ENCODE measurements at places on chromosomes 6 and 20. TPM values are rescaled to one million over a fixed set of nuclear protein-coding genes. Genes with fewer than 3 reads are reported as not detected.

GRCh38 chr6:127517693-127518092 lies 1.4 kb downstream of the MTCL3 start:
- no peak for DNase-seq

DNA sequence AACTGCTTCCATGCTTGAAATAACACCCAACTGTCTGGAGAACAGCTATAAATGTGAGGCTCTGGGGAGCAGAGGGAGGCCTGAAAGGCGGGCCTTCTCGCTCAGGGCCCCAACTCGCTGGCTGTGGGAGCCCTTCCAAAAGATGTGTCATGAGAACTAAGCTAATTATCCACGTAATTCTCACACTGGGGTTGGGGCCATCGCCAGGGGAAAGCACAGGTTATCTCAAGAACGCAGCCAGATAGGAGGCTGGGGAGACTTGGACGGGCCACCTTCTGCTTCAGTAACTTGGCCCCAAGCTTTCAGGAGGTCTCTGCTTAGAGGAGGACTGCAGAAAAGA lies 1.6 kb downstream of the PXDC1 start:
- DNase-seq, result peak; percentile 60

DNA sequence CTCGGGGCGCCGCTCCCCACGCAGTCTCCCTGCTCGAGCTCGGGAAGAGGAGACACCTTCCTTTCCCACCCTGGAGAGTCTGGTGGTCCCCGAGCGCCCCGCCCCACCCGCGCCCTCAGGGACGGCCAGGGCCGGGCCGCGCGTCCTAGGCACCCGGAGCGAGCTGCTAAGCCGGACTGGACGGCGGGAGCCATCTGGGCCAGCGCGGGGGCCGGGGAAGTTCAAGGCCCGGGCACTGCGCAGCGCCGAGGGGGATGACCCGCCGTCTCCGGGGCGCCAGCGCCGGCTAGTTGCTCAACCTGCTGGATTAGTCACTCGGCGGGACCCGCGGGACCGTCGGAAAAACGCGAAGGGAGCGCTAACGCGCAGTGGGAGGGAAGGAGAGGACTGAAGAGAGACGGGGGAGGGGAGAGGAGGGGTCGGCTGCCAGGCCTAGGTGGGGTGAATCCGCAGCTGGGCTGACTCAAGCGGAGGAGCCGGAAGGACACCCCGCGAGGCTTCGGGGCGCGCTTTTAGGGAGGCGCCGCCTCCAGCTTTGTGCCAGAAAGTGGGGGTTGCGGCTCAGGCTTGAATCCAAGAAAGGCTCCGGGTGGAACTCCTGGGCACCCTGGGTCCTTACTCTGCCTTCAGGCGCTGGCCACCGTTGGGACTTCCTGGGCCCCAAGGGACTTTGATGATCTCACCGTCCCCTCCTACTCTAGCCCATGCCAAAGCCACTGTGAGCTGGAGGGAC lies 75.7 kb upstream of the FOXP4 start:
- peak; percentile 68 for DNase-seq

- no peak for DNase-seq
These were observed 28.1 kb upstream of the BMP2 start for GRCh38 chr20:6739406-6739805.

Gene HEY2
- total RNA-seq, result 1.7 TPM

All from pancreas (tissue), 10 donors.